ENCODE measurements at places on chromosomes 5 and 9. TPM values are rescaled to one million over a fixed set of nuclear protein-coding genes. Genes with fewer than 3 reads are reported as not detected.

- peaks cover 46% of the 10 kb centered on the region for H3K27me3 ChIP-seq
- H3K4me1 ChIP-seq = peaks cover 11% of the 10 kb centered on the region
- H3K27ac ChIP-seq = no peak overlapping the region
- H3K4me3 ChIP-seq = no peak overlapping the region
Observed at GRCh38 chr9:126122901-126123616, 203.6 kb upstream of the MVB12B start.

- no peak overlapping the region for H3K4me3 ChIP-seq
- no peaks in the 10 kb centered on the region for H3K4me1 ChIP-seq
- no peak for DNase-seq
- H3K36me3 ChIP-seq = peaks cover 4% of the 10 kb centered on the region
- no peak overlapping the region for H3K27ac ChIP-seq
Observed at GRCh38 chr9:3385871-3386270, 139.9 kb downstream of the RFX3 start.

- H3K27ac ChIP-seq = no peak overlapping the region
- H3K4me1 ChIP-seq = no peaks in the 10 kb centered on the region
- peaks cover 6% of the 10 kb centered on the region for H3K36me3 ChIP-seq
- no peak overlapping the region for H3K4me3 ChIP-seq
- H3K27me3 ChIP-seq = no peaks in the 10 kb centered on the region
Observed at GRCh38 chr5:126219616-126220015, 203.6 kb upstream of the GRAMD2B start.

DNA sequence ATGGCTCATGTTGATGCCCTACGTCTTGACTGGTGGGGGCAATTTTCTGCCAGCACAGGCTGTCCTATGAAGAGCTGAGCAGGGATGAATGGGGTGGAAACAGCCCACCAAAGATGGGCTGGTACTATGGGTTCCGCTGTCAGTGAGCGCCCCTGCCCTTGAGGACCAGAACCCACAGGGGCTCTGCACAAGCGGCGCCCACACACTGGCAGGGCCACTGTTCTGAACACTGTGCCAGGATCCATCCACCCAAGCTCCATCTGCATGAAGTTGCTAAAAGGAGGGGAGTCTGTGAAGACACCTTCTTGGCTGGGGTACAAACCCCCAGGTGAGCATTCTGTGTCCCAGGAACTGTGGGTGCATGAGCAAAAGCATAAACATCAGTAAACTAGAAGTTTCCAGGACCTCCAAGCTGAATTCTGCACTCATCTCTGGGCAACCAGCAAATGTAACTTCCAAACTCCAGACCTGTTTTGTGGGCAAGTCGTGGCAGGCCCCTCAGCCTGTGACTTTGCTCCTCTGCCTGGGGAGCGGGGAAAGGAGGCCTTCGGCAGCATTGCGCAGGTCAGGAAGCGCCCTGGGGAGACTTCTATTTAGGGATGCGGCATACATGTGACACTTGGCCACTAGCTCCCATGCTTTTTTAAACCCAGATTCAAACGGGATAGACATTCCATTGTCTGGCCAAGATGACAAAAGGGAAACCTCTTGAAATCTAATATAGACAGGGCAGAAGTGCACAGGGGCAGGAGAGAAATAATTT lies 48.9 kb downstream of the PTPN3 start:
- peaks cover 26% of the 10 kb centered on the region for H3K4me1 ChIP-seq
- H3K27me3 ChIP-seq = no peaks in the 10 kb centered on the region
- DNase-seq = no peak
- no peak overlapping the region for H3K27ac ChIP-seq

- H3K27me3 ChIP-seq = peaks cover 46% of the 10 kb centered on the region
- DNase-seq = peak; percentile 86
- peaks cover 8% of the 10 kb centered on the region for H3K4me1 ChIP-seq
- no peak overlapping the region for H3K27ac ChIP-seq
Observed at GRCh38 chr5:1885404-1885755, 2.7 kb upstream of the IRX4 start.

DNA sequence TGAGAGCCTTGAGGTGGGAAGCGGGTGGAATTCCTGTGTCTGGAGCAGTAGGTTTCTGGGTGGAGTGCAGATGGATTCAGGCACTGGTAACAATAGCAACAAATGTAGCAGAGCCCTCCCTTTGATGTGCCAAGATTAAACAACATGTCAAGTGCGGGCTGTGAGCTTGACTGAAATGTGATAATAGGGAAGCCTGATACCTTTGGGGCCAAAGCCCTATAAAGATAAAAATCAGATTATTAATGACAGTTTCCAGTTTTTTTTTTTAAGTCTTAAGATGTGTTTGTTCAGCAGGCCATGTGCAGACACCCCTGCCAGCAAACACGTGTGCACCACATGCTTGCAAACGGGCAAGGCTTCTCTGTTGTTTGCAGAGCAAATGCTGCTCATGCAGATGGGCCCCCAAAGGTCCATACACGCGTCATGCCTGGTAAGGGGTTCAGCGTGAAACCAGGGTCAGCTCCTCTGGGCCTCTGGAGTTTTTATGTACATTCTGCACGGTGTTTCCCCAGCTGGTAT lies 193.2 kb downstream of the GADD45G start:
- no peak overlapping the region for H3K4me3 ChIP-seq
- no peak overlapping the region for H3K27ac ChIP-seq
- no peaks in the 10 kb centered on the region for H3K27me3 ChIP-seq
- no peaks in the 10 kb centered on the region for H3K36me3 ChIP-seq
- DNase-seq = no peak
- peaks cover 20% of the 10 kb centered on the region for H3K4me1 ChIP-seq

- H3K36me3 ChIP-seq = no peaks in the 10 kb centered on the region
- H3K4me3 ChIP-seq = no peak overlapping the region
- H3K4me1 ChIP-seq = peaks cover 6% of the 10 kb centered on the region
- no peak overlapping the region for H3K27ac ChIP-seq
- no peak for DNase-seq
Observed at GRCh38 chr5:103290846-103291245, 32.3 kb downstream of the MACIR start.

DNA sequence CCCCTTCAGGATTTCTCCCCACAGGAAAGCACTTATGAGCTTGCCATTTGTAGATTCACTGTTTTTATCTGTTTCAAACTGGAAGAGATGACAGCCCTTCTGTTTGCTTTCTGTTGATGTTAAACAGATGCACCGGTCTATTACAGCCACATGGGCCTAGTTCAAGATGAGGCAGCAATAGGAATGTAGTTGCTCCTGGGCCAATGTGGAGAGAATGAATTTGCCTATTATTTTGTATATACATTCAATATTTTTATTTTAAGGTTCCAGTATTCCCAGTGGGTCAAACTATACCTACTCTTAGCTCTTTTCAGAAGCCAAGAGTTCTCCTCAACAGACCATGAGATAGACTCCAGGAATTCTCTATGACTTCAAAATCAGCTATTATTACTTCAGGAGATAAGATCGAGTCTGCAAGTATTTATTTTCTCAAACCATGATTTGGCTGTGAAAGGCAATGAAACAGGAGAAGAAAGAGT lies 461.6 kb downstream of the RASEF start:
- no peaks in the 10 kb centered on the region for H3K27me3 ChIP-seq
- no peaks in the 10 kb centered on the region for H3K36me3 ChIP-seq
- peaks cover 41% of the 10 kb centered on the region for H3K4me1 ChIP-seq
- DNase-seq = no peak
- no peak overlapping the region for H3K4me3 ChIP-seq
- H3K27ac ChIP-seq = no peak overlapping the region

Gene SPACA9
- total RNA-seq = 5.4 TPM

Gene CDC20B
- not detected for total RNA-seq

- peaks cover 18% of the 10 kb centered on the region for H3K4me1 ChIP-seq
- peak overlapping the region; percentile 24 for H3K27ac ChIP-seq
- DNase-seq = no peak
- H3K4me3 ChIP-seq = no peak overlapping the region
Observed at GRCh38 chr5:59562756-59563389, 330.7 kb downstream of the PDE4D start.

Gene GRIA1
- 0.77 TPM for total RNA-seq

DNA sequence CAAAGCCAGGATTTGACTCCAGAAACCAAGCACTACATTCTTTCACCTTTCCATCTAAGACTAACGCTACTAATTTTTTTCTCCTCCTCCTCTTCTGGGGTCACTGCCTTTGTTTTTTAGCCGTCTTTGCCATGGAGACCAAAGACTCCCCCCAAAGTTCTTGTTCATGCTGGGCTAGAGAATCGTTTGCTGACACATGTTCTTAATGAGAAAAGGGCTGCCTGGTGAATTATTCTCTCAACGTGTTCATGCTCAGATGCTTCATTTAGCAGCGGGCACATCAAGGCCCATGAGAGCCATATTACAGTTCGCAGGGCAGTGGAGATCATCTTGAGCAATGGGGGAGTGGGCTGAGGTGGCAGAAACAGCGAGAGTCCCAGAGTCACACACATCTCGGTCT lies 134.9 kb downstream of the SLIT3 start:
- H3K36me3 ChIP-seq = peaks cover 2% of the 10 kb centered on the region
- H3K27me3 ChIP-seq = no peaks in the 10 kb centered on the region
- H3K27ac ChIP-seq = no peak overlapping the region
- no peak overlapping the region for H3K4me3 ChIP-seq

Gene FAM53C
- total RNA-seq = 34.3 TPM

DNA sequence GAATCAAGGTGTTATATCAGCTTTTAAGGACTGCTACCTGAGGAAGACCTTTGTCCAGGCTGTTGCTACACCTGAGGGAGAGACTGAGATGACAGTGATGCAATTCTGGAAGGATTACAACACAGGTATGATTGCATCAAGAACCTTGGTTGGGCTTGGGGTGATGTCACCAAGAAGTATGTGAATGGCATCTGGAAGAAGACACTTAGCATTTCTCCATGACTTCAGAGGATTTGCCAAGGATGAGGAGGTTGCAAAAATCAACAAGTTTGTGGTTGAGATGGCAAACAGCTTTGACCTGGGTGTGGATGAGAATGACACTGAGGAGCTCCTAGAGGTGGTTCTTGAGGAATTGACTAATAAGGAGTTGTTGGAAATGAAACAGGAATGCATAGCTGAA lies 67.9 kb upstream of the PANK3 start:
- peaks cover 2% of the 10 kb centered on the region for H3K36me3 ChIP-seq
- H3K4me1 ChIP-seq = peaks cover 14% of the 10 kb centered on the region

- H3K27ac ChIP-seq = no peak overlapping the region
- no peaks in the 10 kb centered on the region for H3K27me3 ChIP-seq
- no peak overlapping the region for H3K4me3 ChIP-seq
Observed at GRCh38 chr5:78896132-78896531, 89.0 kb downstream of the ARSB start.

GRCh38 chr5:83731638-83732037 lies 11.0 kb upstream of the HAPLN1 start:
- peaks cover 6% of the 10 kb centered on the region for H3K4me1 ChIP-seq
- no peaks in the 10 kb centered on the region for H3K27me3 ChIP-seq

Gene MED27
- total RNA-seq = 26.6 TPM

Gene SCGB3A2
- total RNA-seq = not detected

GRCh38 chr5:35160486-35161116 lies 69.7 kb downstream of the PRLR start:
- no peaks in the 10 kb centered on the region for H3K4me1 ChIP-seq
- no peaks in the 10 kb centered on the region for H3K36me3 ChIP-seq
- H3K27me3 ChIP-seq = peaks cover 3% of the 10 kb centered on the region
- no peak overlapping the region for H3K4me3 ChIP-seq
- DNase-seq = no peak

- H3K4me1 ChIP-seq = no peaks in the 10 kb centered on the region
- no peak overlapping the region for H3K4me3 ChIP-seq
- H3K27me3 ChIP-seq = no peaks in the 10 kb centered on the region
- no peaks in the 10 kb centered on the region for H3K36me3 ChIP-seq
Observed at GRCh38 chr5:152723482-152723881, 318.4 kb upstream of the NMUR2 start.

DNA sequence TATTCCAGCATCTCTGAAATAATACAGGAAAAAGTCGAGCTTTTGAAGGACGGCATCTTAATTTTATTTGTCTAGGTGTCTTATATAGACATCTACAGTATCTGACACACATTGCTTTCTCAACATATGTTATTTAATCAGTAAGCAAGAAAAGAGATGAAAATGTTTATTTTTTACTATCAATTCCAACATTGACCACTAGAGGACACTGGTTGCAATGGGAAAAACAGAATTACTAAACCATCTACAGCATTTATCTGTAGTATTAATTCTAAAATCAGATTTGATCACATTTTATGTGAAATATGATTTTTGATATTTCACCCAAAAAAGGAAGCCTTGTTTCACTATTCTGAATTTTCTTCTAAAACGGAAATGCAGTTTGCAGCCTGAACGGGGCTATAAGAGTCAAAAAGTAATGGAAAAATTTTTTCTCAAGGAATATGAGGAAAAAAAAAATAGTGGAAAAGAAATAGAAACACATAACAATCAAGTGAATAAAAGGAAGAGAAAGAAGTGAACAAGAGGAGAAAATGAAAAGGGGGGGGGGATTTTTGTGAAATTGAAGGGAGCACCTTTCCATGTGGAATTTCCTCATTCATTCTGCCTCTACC lies 98.6 kb downstream of the OSTF1 start:
- H3K27ac ChIP-seq = no peak overlapping the region
- DNase-seq = no peak
- H3K36me3 ChIP-seq = no peaks in the 10 kb centered on the region

Gene DDX4
- total RNA-seq = not detected

Gene TRIM7
- 5.7 TPM for total RNA-seq

Gene TMEM252
- not detected for total RNA-seq

DNA sequence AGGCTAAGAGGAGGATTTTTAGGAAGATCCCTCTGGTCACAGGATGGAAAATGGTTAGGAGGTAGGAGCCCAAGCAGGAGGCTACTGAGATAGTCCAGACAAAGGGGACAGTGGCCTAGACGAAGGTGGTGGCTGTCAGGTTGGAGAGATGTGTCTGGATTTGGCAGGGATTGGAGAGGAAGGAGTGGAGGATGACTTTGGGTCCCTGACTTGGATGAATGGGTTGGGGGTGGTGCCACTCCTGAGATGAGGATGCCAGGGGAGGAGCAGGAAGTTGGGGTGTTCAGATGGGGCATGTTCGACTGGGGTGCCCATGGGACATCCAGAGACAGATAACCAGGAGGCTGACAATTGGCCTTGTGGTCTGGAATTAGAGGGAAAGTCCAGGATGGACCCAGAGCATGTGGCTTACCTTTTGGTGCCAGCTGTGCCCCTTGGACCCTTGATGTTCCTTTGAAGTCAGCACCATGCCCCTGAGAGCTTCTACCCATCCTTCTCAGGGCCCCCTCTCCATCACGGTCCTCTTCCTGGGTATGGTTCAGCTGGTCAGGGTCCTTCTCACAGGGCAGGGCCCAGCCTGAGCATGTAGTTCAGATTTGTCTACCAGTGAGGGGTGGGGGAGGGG lies 15.1 kb upstream of the IGFBPL1 start:
- no peak overlapping the region for H3K27ac ChIP-seq
- DNase-seq = no peak
- H3K27me3 ChIP-seq = no peaks in the 10 kb centered on the region
- H3K4me1 ChIP-seq = peaks cover 30% of the 10 kb centered on the region
- no peak overlapping the region for H3K4me3 ChIP-seq
- H3K36me3 ChIP-seq = no peaks in the 10 kb centered on the region

Gene HTR4
- not detected for total RNA-seq

Gene CSF1R
- 0.62 TPM for total RNA-seq

DNA sequence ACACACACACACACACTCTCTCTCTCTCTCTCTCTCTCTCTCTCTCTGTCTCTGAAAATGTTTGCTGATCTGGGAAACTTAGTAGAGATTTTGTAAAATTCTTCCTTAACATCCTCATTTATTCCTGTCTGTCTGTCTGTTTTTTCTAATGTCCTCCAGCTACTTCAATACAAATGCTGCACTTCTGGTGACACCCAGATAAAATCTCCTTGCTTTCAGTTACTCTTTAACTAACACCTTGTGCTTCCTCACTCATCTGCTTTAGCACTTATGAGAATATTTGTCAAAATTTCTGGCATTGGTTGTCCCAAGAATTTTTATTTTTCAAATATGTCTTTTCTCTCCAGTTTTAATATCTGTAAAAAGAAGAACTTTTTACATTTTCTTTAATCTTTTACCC lies 35.0 kb upstream of the ARRDC3 start:
- no peak overlapping the region for H3K27ac ChIP-seq
- no peaks in the 10 kb centered on the region for H3K36me3 ChIP-seq
- H3K4me1 ChIP-seq = no peaks in the 10 kb centered on the region
- DNase-seq = no peak

Measured in chondrocyte (in vitro differentiated cells).